Right ventricle myocardium superior (tissue), 1 donor: ENCODE measurements at places on chromosomes 11 and 22.
A peak's percentile ranks its signal among the peaks of the same experiment; 100 is the strongest.

- DNase-seq: no peak
Observed at GRCh38 chr11:68014157-68014946, 4.2 kb downstream of the ALDH3B1 start.

DNA sequence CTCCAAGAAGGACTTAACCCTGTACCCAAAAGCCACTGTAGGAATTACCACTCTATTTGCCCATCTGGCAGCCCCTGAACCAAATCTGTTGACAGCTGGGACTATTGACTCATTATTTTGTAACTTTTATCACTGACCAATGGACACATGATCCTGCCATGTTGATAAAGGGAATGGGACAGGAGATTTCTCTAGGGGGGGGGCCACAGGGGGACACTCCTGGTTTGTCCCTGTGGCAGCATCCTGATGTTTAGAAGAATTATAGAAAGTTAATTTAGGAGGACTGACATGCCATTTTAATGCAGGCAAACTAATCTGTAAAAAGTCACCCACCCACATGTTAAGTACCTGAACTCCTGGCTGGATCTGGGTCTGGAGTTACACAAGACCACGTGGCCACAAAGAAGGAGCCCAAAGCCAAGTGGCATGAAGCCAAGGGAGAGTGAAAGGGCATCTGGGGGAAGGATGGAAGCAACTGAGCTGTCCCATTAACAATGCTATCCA, 558.1 kb downstream of the ETS1 start:
- DNase-seq: no peak

DNA sequence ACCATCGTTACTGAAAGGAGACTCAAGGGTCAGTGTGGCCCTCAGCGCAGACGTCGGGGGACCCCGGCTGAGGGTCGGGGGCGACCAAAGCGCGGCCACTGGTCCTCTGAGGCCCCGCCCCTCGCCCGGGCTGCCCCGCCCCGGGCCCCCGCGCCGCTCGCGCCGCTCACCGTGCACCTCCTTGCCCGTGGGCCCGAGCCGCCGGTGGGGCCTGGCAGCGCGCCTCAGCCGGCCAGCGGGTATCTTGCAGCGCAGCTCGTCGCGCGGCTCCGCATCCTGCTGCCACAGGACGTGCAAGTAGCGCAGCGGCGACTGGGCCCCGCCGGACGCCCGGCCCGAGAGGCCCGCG, 419 bp downstream of the ANKRD54 start:
- peak; percentile 60 for DNase-seq

GRCh38 chr11:12719221-12719620, 45.0 kb downstream of the TEAD1 start:
- DNase-seq: no peak

DNA sequence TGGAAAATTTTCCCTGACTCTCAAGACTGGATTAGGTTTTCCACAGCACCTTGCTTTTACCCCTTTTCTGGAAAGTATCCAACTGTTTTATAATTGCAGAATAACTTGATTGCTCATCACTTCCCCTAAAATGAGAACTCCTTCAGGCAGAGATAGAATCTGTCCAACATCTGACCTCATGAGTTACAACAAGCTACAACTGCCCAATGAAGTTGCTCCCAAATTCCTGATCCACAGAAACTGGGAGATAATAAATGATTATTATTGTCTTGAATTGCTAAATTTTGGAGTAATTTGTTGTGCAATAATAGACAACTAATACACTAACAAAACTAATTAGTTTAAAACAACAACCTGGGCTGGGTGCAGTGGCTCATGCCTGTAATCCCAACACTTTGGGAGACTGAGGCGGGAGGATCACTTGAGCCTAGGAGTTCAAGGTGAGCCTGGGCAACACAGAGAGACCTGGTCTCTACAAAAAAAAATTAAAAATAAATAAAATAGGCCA, 10.0 kb upstream of the CCDC83 start:
- no peak for DNase-seq

GRCh38 chr22:46846150-46846831, 83.8 kb downstream of the TBC1D22A start:
- DNase-seq: no peak

- no peak for DNase-seq
Observed at GRCh38 chr11:7569044-7569443, 55.2 kb downstream of the PPFIBP2 start.

DNA sequence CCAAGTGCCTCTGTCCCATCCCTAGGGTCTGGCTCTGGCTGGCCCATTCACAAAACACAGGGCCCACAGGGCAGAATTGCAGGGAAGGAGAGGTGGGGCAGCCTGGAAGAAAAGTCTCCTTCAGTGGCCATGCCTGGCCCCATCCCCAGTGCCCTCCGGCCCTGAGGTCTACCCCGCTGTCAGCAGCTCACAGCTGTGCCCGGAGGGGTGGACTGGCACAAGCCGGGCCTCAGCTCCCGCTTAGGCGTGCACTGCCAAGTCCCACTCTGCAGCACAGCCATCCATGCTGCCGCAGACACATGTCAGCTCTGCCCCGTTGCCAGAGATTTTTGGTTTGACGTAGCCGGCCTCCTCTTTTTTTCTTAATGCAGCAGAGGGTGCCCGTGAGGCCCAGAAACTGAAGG, 3.9 kb upstream of the SCN2B start:
- peak; percentile 91 for DNase-seq

GRCh38 chr22:36197514-36198146, 4.0 kb downstream of the APOL4 start:
- peak; percentile 61 for DNase-seq

DNA sequence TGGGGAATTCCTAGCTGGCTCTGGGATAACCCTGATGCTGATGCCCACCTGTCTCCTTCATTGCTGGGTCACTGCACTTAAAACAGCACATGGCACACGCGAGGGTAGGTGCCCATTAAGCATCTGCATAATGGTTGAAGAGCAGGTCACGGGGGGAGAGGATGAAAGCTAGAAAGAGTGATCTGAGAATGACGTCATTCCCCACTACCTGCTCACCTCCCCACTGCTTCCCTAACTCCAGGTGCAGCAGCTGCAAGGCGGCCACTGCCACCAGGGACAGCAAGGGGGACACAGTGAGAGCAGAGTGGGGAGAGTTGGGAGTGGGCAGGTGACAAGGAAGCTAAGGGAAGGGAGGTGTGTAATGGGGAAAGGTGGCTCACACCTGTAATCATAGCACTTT, 27.0 kb downstream of the ADA2 start:
- no peak for DNase-seq

GRCh38 chr11:107719073-107719472, 7.2 kb upstream of the SLN start:
- no peak for DNase-seq

GRCh38 chr11:2687782-2688191, 12.0 kb downstream of the KCNQ1OT1 start:
- peak; percentile 40 for DNase-seq

GRCh38 chr22:20587206-20587958, 80.0 kb downstream of the MED15 start:
- DNase-seq: peak; percentile 29

- peak; percentile 35 for DNase-seq
Observed at GRCh38 chr22:45885941-45886395, 91.0 kb downstream of the WNT7B start.

DNA sequence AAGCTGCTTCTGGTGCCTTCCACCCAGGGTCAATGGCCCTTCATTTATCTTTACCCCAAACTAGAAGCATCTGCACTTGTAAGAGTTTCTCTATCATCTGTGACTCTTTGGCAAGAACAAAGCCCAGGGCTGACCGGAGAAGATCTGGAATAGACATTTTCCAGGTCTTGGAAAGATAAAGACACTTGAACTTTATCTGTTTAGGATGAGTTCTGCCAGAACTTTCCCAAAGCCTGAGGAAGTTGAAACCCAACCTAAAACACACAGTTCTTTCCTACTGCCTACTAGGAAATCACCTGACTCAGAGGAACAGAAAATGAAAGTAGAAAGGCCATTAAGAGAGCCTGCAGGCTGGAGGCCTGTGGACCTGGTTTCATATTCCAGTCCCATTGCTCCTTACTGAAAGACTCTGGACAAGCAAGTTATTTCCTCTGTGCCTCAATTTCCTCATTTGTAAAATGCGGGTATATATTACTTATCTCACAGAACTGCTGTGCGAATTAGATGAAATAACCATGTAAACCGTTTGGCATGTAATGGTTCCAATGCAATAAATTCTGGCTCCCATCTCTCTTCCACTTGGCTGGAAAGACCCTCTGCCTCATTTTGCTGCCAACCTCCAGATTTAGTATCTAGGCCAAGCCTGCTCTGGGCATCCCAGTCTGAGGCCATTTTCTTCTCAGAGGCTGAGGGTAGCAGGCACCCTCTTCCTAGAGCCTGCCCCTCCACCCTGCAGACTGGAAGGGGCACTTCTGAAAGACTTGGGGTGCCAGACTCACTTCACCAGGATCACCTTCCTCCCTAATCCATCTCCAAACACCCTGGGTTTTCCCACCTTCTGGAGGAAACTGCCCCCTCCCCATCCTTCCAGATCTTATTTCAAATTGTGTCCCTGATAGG, 1.2 kb downstream of the UBE2L6 start:
- DNase-seq: no peak

DNA sequence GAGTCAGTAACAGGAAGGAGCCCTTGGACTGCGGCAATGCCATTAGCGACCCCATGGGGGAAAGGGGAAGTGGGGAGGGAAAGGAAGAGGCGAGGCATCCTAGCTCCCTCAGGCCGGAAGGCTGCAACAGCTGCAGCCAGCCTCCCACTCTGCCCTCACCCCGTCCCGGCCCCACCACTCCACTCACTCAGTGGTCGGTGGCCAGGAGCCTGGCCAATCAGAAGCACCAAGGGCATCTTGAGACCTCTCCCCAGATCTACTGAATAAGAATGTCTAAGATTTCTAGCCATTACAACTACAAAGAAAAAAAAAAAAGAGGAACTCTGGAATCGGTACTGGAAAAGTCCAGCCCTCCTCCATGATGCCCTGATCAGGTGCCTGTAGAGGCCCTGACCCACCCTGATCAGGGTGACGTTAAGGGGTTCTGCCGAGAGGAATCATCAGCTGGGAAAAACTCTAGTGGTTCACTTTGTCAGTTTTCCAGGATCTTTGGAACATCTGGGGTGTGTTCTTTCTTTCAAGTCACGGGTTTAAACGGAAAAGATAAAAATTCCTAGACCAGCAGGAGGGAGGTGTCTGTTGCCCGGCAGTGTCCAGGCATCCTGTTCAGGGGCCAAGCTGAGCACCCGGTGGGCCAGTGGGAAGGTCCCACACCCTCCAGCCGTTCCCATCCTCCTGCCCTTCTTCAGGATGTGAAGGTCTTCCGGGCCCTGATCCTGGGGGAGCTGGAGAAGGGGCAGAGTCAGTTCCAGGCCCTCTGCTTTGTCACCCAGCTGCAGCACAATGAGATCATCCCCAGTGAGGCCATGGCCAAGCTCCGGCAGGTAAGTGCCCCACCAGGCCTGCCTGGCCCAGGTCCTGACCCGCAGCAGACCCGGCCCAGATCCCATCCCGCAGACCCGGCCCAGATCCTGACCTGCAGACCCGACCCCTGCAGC, 14.4 kb downstream of the OAF start:
- peak; percentile 70 for DNase-seq

GRCh38 chr11:45394294-45395085, 108.3 kb upstream of the SYT13 start:
- DNase-seq: no peak

DNA sequence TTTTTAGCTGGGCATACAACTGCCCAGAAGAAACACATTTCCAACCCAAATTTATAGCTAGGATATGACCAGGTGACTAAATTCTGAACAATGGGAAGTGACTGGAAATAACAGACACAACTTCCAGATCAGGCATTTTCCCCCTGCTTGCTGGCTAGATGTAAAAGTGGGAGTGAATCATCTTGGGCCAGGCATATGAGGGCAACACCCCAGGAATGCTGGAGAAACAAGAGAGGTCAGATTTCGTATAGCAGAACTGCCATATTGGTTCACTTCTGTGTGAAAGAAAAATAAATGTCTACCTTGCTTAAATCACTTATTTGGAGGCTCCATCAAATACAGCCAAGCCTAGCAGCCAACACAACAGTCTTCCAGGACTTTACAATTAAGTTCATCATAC, 7.4 kb downstream of the ATL3 start:
- DNase-seq: no peak

DNA sequence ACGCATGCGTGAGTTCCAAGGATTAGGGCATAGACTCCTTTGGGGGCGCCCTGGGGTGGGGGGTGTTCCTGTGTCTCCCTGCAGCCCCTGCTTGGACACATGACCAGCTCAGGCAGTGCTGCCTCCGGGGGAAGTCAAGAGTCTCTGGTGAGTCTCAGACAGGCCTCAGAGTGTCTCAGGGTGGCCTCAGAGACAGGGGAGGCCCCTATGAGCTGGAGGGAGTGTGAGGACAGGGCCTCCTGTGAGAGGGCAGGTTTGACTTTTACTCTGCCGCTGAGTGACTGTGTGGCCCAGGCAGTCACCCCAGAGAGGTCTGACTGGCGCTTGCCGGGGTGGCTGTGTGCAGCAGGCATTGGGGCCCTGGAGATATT, 41.2 kb upstream of the KCNQ1OT1 start:
- peak; percentile 37 for DNase-seq

DNA sequence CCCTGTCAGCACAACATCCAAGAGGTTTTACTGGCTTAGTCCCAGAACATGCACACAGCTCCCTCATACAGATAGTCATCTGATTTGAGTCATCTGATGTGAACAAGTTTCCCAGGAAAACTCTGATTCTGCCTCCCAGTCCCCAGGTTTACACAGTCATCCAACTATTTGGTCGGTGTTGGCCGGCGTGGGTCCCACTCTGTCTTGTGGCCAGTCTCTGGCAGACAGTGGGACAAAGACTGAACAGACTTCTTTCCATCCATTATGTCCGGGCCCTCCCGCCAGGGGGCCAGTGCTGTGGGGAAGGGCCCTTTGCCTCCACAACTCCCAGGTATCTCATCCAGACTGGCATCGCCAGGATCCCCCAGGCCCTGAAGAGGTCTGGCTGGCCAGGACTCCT, 60.0 kb downstream of the BTG4 start:
- DNase-seq: no peak
